GM06990 (cell line): ENCODE measurements at places on chromosomes 3 and 15.

DNA sequence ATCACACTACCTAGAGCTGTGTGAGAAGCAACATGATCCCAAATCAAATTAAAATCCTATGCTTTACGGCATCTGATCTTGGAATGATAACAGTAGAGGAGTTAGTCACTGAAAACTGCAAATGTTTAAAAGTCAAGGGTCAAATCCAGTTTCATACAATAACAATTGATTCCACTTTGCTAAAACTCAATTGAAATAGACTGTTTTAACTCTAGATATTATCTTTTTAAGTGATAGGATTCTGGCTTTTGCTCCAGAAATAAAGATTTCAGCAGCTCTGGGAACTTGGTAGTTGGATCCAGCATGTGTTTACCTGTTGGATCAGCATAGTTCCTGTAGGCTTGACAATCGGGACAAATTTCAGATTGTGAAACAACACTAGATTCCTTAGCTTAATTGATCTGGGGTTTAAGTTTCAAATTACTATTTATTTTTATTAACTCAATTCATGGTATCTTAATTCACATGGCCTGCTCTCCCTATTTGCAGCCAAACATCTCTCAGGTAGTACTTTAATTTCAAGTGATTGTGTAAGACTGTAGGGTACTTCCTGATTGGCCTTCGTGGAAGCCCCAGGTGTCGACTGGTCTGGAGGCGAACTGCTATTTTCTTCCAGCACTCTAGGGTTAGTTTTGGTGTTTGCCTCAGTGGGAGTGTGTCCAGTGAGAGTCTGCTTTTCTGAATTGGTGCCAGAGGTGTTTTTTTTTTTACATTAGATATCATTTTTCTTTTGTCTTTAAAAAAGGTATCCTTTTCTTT lies 16.6 kb downstream of the NFKBIZ start:
- no peak for DNase-seq

- no peak for DNase-seq
These were observed 687.4 kb downstream of the EDEM1 start for GRCh38 chr3:5874931-5875341.

DNA sequence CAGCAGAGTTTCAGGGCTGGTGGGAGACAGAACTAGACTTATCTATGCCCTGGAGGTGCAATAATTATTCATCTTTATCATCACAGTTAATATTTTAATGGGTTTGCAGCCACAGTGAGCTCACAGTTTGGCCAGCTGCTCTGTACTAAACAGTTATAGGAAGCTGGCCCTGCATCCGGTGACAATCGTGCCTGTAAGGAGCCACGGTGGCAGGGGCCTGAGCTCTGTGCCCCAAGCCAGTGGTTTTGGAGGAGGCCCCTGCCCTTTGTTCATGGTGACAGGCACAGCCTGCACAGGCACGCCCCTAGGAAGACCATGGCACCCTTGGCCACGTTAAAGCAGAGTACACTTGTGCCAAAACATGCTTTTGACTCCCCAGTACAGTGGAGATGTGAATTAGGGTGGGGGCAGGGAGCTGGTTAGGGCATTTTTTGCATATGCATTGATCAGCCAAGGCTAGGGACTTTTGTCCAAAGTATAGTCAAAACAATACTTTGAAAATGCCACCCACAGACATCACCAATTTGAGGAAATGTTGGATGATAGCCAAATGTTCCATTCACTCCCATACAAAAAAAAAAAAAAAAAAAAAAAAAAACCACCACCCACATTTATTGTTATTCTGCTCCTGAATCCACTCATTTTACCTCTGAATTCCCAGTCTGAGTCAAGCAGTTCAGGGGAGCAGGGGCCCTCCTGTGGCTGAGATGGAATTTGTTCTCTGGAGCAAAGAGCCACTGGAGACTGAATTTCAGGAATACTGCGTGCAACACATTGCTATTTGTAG lies 3.4 kb upstream of the RFTN1 start:
- peak; percentile 76 for DNase-seq

- DNase-seq, result no peak
These were observed 200.3 kb downstream of the ZNF621 start for GRCh38 chr3:40725031-40725430.

- DNase-seq, result no peak
These were observed 607 bp upstream of the SENP2 start for GRCh38 chr3:185585518-185585858.

DNA sequence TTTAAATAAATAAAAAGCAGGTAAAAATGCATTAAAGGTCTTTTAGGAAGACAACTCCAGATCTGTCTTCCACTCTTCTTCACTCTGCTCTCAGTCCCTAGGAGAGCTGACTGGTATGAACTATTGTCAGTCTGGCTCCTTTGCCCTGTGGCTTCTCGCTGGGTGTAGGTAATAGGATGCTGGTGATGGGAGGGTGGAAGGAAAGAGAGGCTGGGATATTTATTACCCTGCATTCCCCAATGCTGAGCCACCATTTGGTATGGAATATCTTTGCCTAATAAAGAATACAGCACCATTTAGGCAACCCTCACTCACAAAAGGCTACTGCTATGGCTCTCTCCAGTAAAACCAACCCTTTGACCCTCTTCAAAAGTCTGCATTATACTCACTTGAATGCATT lies 326.9 kb downstream of the CNTN3 start:
- no peak for DNase-seq

- no peak for DNase-seq
These were observed 276.7 kb downstream of the SLC9A9 start for GRCh38 chr3:143571548-143571947.

GRCh38 chr3:5811016-5811415 lies 623.5 kb downstream of the EDEM1 start:
- DNase-seq, result no peak

GRCh38 chr15:38882221-38882620 lies 317.6 kb upstream of the RASGRP1 start:
- DNase-seq, result no peak

DNA sequence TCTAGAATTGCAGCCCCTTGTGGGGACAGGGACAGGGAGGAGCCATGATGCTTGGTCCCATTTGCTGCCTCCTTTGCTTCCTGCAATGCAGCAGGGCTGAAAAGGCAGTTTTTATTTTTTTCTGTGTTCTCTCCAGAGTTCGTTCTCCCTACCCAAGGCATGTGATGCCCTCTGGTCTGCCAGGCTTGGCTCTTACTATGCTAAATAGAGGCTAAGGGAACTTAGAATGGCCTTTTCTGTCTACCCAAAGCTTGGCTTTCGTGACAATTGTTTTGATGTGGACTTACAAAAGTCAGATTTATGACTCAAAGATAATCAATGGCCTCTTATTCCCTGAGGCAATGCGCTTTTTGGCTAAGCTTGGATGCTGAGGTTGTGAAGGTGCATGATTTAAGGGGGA lies 293.3 kb upstream of the TBL1XR1 start:
- DNase-seq, result no peak

- no peak for DNase-seq
These were observed 17.8 kb downstream of the ZIC1 start for GRCh38 chr3:147426931-147427330.

DNA sequence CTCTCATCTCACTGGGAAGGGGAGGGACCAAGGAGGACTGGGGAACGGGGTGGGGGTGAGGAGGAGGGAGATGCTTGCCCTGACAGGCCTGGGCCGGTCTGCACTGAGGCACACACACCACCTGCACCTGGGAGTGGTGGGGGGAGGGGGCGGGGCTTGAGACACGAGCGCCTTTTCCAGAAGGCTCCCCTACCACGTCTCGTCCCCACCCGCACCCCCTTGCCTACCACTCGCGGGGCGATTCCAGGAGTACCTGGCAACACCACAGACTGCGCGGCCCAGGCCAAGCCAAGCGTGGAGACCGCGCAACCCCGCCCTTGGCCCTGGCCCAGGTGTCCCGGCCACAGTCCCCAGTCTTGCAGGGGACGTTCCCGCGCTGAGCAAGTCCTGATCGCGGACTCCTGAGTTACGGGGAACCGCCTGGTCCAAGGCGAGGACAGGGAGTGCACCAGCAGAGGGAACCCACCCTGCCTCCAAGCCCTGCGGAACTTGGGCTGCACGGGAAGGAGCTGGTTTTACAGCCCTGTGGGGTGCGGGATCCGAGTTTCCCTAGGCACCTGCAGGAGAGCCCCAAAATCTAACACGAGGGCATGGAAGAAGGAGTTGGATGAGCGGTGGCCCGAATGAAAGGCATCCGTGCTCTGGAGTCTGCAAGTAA lies 68.1 kb upstream of the SH3GL3 start:
- DNase-seq, result no peak

GRCh38 chr3:177860184-177860583 lies 662.9 kb upstream of the TBL1XR1 start:
- DNase-seq, result no peak

- no peak for DNase-seq
These were observed 614.8 kb downstream of the ZIC1 start for GRCh38 chr3:148023994-148024393.

- DNase-seq, result no peak
These were observed 61.4 kb upstream of the TRPM1 start for GRCh38 chr15:31162721-31163510.

- no peak for DNase-seq
These were observed 163.5 kb downstream of the IMPG2 start for GRCh38 chr3:101156787-101157345.

DNA sequence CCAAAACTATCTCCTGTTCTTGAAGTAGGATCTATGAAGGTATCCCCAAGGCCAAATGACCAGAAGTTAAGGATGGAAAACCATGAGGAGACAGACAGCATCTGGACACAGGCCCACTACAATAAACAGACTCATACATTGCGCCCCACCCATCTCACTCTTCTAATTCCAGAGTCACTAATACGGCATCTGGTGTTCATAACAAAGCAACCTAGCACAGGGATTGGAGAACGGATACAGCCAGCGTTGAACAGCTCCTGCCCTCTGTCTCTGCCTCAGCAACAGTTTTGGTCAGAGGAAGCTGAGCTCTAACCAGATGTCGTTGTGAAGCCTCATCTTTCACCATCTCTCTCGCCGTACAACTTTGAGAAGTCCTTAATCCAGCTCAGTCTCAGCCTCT lies 44.5 kb upstream of the CCDC80 start:
- no peak for DNase-seq

GRCh38 chr3:20561166-20561565 lies 375.2 kb upstream of the SGO1 start:
- DNase-seq, result no peak

- DNase-seq, result no peak
These were observed 31.9 kb upstream of the SPRED1 start for GRCh38 chr15:38220606-38221273.

DNA sequence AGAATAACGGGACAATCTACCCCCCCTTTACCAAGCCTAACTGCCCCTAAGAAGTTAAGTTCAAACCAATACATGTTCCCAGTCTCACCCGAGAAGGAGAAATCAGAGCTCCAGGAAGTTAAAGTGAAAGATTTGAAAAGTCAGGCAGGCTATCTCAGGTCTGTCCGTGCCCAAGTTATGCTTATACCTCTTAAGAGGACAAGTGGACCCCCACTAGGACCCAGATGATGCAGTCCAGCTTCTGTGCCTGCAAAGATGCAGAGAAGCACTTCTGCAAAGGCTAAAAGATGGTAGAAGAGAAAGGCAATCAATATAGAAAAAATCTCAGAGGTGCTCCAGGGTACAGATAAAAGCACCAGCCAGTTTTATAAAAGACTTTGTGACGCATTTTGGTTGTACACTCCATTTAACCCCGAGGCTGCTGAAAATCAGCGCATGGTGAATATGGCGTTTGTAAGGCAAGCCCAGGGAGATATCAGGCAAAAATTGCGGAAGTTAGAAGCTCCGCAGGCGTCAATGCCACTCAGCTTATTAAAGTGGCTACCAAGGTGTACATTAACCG lies 9.8 kb upstream of the SLC9C1 start:
- no peak for DNase-seq
